ENCODE measurements at places on chromosomes 2 and 18.
A peak's percentile ranks its signal among the peaks of the same experiment; 100 is the strongest.

DNA sequence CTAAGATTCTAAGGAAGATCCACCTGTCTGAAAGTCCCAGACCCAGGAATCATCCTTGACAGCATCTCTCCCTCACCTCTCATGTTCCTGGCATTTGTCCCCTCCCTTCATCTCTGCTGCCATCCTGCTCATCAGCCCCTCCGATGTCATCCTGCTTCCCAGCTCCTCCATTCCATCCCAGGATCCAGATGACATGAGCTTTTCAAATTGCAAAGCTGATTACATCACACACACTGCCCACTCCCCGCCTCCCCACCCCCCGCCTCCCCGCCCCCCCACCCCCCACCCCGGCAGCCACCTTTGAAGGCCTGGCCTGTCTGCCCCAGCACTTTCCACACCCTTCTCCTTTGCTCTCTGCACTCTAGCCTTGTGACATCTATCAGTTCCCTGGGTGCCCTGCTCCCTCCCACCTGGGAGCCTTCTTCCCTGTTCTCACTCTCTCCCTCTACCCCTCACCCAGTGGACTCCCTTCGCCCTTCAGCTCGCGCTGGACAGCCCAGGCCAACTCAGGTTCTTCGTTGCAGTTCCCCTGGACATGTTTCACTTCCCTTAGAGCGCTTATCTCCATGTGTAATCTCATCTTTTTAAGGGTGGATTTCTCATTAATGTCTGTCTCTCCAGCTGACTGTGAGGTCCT is 61.6 kb downstream of the DNMT3A start:
- DNase-seq = no peak

DNA sequence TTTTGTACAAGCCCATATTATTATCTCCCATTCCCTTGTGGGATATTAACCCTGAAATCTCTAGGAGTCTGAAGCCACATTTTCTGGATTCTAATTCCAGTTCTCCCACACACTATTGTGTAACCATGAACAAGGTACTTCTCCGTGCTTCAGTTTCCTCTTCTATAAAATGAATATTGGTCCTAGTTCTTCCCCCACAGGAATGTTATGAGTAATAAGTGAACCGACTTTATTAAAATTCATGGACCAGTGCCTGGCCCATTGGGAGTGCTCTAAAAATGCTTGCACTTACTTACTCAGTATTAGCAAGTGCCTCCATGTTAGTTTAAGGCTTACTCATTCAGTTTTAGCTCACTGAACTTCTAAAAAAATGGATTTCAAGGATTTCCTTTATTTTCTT is 1.4 kb upstream of the ACMSD start:
- DNase-seq = peak; percentile 50

GRCh38 chr18:27206411-27206810 is 21.3 kb upstream of the CHST9 start:
- no peak for DNase-seq

- no peak for DNase-seq
Observed at GRCh38 chr2:109613081-109613921, 465 bp downstream of the SEPTIN10 start.

DNA sequence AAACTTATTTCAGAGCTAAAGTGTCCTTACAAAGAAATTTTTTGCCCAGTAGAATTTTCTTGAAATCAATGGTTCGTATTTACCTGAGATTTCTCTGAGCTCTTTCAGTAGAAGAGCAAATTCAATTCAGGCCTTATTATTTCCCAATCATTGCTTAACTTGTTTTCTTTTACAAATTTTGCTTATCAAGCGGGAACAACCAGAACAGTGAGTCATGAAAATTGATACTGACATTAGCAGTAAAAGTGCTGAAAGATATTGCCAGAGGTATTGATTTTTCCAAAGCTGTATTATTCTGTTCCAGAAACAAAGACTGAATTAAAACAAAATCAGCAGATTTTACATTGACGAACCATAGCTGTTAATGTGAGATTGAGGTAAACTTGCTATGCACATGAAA is 10.1 kb upstream of the RIOK3 start:
- DNase-seq = no peak

DNA sequence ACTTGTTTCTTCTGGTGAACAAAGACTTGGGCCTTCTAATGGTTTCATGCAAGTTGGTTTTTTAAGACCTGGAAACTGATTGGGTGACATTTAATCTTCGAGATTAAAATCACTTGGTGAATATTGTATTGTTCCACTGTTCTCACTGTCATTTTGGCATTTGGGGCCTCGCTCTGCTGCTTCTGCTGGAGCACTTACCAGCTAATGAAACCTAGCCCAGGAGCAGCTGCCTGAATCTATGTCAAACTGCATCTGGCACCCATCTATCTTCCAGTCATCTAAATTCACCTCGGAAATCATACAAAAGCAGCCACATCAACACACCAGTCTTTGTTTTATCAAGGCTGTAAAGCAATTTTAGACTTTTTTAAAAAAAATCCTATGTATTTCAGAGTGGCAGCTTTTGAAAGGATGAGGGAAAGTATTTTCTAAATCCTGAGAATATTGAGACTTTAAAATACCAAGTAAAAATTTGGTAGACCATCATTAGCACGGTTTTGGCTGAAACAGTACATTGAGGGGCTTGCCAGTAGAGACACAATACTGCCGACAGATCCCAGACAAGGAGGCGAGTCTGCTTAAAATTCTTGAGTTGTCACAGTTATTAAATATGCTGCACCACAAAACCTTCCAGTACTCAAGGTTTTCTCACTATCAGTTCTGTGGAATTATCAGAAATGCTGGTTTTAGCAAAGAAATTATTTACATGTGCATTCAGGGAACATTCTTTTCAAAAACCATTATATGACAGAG is 26.1 kb upstream of the SERTAD2 start:
- no peak for DNase-seq

- no peak for DNase-seq
Observed at GRCh38 chr2:177221970-177222369, 9.4 kb downstream of the HNRNPA3 start.

GRCh38 chr2:241926541-241927311 is 57.2 kb downstream of the RTP5 start:
- DNase-seq = no peak

GRCh38 chr18:23038712-23039111 is 96.6 kb upstream of the CABLES1 start:
- no peak for DNase-seq

- no peak for DNase-seq
Observed at GRCh38 chr2:152353364-152353763, 18.4 kb downstream of the FMNL2 start.

DNA sequence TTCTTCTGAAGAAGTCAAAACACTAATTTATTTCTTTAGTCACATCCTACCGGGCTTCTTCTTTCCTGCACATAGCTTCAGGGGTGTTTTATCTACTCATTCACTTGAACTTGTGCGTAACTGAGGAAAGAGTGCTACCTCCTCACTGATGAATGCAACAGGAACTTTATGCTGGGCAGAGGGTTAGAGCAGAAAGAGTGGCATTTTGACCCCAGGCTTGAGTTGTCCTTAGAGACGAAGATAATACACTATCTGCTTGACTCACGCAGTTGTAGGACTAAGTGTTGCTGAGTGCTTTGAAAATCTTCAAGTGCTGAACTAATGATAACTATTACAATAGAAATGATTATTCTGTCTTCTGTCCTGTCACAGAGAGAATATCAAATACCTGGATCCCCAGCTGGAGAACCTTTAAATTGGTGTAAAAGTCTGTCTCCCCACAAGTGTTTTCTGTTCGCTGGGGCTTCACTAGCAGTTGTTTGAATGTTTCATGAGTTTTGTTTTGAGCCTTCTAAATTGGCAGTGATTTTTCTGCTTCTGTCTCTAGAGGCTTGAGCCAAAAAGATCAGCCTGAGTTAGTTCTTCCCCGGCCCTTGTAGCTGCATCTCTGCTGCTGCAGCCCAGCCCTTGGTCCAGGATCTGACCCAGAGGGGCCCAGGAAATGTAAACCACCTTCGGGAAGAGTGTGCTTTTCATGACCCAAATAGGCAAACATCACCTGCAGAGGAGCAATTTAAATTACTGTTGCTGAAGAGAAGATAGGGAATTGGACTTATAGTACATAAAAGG is 86.3 kb upstream of the LGALSL start:
- no peak for DNase-seq

DNA sequence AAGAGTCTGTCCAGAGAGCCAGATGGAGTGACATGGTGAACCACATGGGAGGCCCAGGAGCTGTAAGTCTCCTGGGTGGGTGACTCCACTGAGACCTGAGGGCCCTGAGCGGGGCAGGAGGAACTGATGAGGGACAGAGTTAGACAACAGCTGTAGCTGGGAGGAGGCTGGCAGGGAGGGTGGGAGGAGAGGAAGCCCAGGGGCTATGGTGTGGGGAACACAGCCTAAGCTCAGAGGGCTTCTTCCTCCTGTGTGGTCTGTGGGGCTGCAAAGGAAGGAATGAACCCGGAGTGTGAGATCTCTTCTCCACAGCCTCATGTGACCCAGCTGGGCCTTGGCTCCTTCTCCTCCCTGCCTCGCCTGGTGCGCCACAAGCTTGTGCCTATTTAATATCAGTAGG is 395.6 kb upstream of the HS6ST1 start:
- DNase-seq = no peak

DNA sequence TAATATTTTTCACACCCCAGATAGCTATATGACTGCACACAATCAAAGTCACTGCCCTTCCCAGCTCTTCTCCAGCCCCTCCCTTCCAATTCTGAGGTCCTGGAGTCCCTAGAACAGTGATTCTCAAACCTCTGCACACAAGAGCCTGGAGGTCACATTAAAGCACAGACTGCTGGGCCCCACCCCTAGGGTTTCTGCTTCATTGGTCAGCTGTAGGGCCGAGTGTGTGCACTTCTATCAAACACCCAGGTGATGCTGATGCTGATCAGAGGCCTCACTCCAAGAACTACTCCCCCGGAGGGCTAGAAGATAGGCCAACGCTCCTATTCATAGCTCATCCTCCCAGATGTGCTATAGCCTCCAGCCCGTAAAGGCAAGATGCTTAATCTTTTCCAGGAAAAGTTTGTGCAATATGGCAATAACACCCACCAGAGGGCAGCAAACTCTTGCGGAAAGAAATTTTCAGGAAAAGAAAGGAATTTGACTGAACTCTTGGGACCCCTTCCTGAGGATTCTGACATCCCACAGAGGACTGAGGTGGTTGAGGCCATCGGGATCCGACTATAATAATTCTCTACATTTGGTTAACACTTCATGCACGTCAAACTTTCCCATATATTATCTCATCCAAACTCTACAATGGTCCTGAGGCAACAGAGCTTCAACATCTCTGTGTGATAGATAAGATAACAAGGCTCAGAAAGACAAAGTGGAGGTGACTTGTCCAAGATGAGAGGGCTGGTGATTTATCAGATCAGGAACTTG is 194.2 kb upstream of the PKDCC start:
- DNase-seq = peak; percentile 39

- no peak for DNase-seq
Observed at GRCh38 chr2:195535911-195536522, 121.0 kb upstream of the SLC39A10 start.

GRCh38 chr2:85769236-85769982 is 15.6 kb downstream of the ATOH8 start:
- DNase-seq = no peak

DNA sequence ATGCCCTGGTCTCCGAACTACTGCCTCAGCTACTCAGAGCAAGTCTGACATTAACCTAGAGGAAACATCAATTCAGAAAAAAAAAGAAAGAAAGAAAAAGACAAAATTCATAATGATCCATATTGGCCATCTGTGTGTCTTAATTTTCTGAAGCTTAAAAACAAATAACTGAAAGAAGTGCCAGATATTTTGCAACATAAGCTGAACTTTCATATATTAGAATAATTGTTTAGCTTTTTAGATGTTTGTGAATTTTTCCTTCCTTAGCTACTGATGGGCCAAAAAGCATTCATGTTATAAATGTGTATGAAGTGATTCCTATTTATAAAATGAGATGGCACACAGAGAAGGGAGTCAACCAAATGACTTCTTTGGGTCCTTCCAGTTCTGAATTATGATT is 555.0 kb upstream of the CHAC2 start:
- DNase-seq = no peak

DNA sequence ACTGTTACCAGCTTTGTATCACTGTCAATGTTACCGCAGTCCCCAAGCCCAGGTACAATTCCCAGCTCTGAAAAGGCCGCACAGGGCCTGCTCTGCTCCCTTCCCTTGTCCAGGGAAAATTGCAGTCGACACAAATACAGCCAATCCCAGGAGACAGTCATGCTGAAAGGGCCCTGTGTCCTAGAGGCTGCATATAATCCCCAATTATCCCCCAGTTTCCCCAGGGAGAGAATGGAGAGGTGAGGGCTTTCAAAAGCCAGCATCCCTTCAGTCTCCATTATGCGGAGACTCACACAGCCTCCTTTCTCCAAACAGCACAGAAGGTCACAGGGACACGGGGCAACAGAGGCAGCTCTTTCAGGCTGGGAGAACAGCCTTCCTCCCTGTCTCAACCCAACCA is 17.1 kb upstream of the CTIF start:
- no peak for DNase-seq

- DNase-seq = no peak
Observed at GRCh38 chr2:109257653-109258052, 128.6 kb downstream of the SH3RF3 start.

- DNase-seq = no peak
Observed at GRCh38 chr18:8174771-8175170, 434.5 kb upstream of the RAB12 start.

DNA sequence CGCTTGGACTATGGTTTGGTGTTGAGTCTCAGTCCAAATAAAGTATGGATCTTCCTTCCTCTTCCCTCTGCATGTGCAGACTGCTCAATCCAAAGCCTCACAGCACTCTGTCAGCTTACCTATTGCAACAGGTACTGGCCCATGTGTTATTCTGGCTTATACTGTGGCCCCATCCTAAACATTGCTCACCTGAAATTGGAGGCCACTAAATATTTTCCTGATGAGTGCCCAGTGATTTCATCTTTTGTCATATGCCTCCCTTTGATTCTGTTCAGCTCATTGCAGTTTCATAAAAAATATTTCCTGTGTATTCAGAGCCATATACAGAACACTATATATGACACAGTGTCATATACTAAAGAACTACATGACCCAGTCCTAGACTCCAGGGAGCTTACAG is 86.3 kb upstream of the FAM136A start:
- DNase-seq = no peak

DNA sequence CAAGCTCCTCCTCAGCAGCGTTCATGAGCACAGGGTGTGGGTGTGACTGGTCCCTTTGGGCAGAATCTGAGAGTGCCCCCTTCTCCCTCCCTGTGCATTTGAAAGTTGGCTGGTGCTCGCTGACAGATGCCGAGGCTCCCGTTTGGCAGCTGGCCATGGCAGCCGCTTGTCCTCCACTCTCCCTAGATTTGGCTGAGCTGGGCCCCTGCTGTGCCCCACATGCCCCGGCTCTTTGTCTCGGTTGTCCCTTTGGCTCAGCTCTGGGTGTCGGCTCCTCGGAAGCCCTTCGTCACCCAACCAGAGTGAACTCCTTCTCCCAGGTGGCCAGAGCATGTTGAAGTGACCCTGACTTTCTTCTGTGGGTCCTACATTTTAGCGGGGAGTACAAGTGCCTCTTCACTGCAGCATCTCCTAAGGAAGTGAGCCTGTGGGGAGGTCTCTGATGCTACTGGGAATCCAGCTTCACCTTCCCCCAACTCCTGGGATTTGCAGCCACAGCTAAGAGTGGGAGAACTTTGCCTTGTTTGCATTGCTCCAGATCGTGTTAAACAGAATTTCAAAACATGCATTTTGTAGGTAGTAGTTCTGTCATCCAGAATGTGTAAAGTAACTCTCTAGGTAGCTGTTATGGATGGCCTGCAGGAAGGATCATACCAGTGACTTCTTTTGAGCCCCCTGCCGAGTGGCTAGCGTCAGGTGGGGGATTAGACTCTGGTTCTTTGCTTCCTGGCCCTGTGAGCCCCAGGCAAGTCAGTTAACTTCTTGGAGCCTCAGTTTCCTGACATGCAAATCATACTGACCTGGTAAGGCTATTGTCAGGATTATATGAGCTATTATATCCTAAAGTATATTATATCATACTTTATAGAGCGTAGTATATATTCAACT is 24.2 kb downstream of the HPCAL1 start:
- DNase-seq = no peak

Data from AG04450 (cell line).